ENCODE measurements at places on chromosomes 12 and 14.
A peak's percentile ranks its signal among the peaks of the same experiment; 100 is the strongest.

- peak; percentile 7 for DNase-seq
Measured at GRCh38 chr12:68958322-68958721, 25.4 kb upstream of the CPM start.

DNA sequence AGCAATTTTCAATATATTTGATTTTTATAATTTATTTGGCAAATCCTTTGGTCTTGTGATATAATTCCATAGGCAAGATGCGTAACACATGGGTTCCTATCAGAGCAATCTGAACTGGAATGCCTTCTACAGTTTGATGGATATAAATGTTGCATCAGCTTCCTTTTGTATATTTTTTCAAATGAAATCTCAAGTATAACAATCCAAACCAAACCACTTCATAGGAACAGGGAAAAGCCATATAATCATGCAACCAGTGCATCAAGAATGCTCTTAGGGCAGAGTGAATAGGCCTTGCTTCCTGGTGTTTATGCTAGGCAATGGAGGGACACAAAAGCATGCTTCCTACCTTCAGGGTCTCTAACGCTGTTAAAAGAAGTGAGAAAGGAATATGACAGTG, 34.5 kb downstream of the EFCAB11 start:
- DNase-seq: no peak

DNA sequence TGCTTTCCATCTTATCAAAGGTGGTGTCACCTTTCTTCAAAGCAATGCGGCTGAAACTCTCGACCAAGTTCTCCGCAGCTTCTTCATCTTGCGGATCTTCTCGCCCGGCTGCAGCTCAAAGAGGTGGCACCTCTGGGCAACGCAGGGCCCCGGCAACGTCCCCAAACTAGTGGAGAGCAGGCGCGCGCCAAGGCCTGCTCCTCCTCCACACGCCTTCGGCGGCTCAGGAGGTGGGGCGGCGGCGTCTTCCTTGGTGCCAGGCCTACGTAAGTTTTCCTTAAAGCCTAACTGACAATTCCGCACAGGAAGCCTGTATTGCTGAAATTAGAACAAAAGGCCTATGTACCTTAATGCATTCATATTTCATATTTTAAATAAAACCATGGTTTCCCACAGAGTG, 112.0 kb downstream of the TMX1 start:
- DNase-seq: no peak

- no peak for DNase-seq
Measured at GRCh38 chr12:18054925-18055619, 34.9 kb downstream of the RERGL start.

- DNase-seq: no peak
Measured at GRCh38 chr14:25622763-25623162, 572.8 kb upstream of the STXBP6 start.

DNA sequence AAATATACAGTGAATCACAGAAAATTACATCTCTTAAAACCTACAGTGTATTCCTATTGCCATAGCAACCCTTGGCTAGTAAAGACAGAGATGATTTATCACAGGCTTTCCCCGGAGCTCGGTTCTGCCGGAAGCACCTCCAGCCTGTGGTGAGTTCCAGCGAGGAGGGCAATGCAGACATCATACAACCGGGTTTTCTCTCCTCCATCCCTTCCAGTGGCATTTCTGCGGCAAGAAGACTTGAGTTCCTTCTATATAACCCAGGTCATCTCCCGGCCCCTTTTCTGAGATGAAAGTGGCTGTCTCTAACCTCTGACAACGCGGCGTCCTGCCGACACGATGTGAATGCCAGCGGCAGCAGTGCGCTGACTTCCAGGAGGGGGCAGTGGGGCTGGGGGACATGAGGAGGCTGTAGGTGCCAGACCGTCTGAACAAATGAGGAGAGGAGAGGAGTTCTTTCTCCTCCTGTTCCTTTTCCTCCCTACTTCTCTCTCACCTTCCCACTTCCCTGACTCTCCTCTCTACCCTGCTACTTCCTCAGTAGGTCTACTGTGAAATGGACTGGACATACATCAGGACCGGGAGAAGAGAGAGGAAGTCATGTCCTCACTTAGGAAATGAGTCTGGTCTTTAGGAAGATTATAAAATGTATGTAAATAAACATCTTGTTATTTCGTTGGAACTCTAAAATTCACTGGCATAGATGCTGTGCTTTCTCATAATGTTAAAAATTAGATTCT, 68.6 kb upstream of the MAX start:
- DNase-seq: peak; percentile 22

GRCh38 chr14:70789361-70789760, 20.0 kb downstream of the MAP3K9 start:
- DNase-seq: no peak

GRCh38 chr14:61121355-61121787, 140.3 kb downstream of the SLC38A6 start:
- DNase-seq: no peak

- DNase-seq: no peak
Measured at GRCh38 chr14:75933712-75934296, 48.0 kb downstream of the TGFB3 start.

DNA sequence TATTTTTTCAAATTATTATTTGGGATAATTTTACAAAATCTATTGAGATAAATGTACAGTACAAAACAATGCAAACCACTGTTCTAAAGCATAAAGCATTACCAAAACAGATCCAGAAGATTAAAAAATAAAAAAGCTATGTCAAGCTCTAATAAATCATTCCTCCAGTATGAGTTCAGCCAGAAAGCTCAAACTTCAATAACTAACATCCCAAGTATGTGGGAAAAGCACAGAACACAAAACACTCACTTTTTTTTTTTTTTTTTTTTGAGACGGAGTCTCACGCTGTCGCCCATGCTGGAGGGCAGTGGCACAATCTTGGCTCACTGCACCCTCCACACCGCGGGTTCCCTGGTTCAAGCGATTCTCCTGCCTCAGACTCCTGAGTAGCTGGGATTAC, 11.3 kb downstream of the SAV1 start:
- DNase-seq: no peak

DNA sequence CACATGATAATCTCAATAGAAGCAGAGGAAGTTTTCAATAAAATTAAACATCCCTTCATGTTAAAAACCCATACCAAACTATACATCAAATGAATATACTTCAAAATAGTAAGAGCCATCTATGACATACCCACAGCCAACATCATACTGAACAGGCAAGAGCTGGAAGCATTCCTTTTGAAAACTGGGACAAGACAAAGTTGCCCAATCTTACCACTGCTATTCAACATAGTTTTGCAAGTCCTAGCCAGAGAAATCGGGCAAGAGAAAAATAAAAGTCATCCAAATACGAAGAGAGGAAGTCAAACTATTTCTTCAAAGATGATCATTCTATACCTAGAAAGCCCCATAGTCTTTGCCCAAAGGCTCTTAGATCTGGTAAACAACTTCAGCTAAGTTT, 454.7 kb upstream of the PRICKLE1 start:
- no peak for DNase-seq

GRCh38 chr14:90830931-90831701, 14.9 kb upstream of the TTC7B start:
- no peak for DNase-seq

GRCh38 chr12:100927826-100928225, 133.2 kb downstream of the ANO4 start:
- DNase-seq: no peak

- DNase-seq: no peak
Measured at GRCh38 chr12:50706606-50707005, 57.3 kb upstream of the ATF1 start.

- DNase-seq: no peak
Measured at GRCh38 chr14:36320897-36321381, 502 bp upstream of the MBIP start.

- DNase-seq: no peak
Measured at GRCh38 chr12:12684375-12685106, 11.4 kb downstream of the GPR19 start.

DNA sequence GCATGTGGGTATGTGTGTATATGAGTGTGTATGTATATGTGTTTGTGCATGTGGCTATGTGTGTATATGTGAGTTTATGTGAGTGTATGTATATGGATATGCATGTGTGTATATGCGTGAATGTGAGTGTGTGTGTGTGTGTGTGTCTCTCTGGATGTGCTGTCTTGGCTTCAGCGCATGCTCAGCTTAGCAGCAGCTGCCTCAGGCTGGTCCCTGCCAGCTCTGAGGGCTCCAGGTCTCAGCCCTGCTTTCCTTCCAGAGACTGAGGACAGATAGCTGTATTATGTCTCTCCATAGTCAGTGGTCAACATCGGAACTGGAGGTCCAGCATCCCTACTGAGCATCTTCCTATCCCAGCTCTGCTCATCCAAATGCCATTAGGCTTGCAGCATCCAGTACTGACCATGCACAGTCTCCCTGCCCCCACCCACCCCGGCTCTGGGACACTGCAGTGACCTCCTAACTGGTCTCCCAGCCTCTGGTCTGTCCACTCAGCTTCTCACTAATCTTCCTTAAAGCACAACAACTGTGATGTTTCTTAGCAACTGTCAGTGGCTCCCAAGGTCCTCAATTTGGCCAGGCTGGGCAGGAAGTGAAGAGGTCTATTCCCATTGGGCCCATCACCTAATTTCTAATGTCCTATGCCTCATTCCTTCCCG, 22.8 kb downstream of the FAIM2 start:
- DNase-seq: no peak

- DNase-seq: no peak
Measured at GRCh38 chr14:30559638-30560091, 707 bp downstream of the G2E3 start.

DNA sequence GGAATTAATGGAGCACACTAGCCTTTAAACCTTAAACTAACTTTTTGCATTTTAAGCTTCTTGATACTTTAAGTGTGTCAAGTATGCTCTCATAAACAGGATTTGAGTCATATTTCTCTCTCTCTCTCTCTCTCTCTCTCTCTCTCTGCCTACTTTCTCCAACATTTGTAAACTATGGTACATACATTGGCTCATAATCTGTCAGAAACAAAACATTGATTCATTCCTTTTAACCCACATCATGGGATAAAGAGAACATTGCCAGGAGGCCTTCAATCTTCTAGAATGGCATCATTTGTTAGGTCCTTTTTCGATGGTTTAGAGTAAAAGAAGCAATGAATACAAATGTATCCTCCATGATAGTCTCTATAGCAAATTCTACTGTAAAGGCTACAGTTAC, 81.6 kb upstream of the RERGL start:
- no peak for DNase-seq

DNA sequence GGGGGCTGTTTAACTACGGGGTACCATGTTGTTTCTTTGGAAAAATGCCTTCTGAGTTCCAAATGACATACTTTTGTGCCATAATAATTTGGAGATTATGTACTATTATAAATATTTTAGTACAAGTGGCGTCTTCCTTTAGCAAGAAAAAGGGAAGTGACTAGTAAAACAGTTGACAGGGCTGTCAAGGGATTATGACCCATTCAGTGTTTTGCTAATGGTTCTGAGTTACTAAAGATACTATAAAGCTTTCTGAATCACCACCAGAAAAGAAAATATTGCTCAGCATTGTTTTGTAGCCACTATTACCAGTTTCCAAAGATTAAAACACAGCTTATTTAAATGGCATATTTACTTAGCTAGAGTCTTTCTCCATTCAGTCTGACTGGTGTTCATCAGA, 334.9 kb downstream of the SNAPC1 start:
- DNase-seq: no peak

DNA sequence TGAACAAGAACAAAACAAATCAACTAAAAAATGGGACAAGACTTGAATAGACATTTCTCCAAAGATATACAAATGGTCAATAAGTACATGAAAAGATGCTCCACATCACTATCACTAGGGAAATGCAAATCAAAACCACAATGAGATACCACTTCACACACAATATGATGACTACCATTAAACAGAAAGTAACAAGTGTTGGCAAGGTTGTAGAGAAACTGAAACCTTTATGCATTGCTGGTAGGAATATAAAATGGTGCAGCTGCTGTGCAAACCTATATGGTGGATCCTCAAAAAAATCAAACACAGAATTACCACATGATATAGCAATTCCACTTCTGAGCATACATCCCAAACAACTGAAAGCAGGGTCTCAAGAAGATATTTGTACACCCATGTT, 5.2 kb downstream of the SMAGP start:
- no peak for DNase-seq

GRCh38 chr12:113418213-113418879, 3.8 kb upstream of the SDSL start:
- DNase-seq: no peak

GRCh38 chr12:19688532-19688931, 249.2 kb downstream of the AEBP2 start:
- DNase-seq: no peak

GRCh38 chr14:95498622-95499353, 17.7 kb downstream of the SYNE3 start:
- DNase-seq: no peak

DNA sequence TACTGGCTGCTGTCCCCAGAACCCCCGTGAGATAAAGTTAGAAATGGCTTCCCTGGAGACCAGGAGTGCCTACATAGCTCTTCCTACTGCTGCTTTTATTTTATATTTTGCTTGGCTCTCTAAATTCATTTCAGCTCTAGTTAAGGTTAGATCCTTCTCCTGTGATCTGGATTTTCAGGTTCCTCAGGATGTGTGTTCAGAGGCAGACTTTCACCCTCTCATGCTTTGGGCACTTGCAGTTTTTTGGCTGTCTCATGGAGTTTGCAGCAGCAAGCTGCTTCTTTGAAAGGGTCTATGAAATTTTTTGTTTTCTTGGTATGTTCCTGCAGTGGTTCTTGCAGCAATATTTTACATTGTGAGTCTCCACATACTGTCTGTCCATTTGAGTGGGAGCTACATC, 93.3 kb downstream of the ATP23 start:
- DNase-seq: no peak

GRCh38 chr14:22466491-22466890, 122.5 kb downstream of the DAD1 start:
- DNase-seq: no peak

DNA sequence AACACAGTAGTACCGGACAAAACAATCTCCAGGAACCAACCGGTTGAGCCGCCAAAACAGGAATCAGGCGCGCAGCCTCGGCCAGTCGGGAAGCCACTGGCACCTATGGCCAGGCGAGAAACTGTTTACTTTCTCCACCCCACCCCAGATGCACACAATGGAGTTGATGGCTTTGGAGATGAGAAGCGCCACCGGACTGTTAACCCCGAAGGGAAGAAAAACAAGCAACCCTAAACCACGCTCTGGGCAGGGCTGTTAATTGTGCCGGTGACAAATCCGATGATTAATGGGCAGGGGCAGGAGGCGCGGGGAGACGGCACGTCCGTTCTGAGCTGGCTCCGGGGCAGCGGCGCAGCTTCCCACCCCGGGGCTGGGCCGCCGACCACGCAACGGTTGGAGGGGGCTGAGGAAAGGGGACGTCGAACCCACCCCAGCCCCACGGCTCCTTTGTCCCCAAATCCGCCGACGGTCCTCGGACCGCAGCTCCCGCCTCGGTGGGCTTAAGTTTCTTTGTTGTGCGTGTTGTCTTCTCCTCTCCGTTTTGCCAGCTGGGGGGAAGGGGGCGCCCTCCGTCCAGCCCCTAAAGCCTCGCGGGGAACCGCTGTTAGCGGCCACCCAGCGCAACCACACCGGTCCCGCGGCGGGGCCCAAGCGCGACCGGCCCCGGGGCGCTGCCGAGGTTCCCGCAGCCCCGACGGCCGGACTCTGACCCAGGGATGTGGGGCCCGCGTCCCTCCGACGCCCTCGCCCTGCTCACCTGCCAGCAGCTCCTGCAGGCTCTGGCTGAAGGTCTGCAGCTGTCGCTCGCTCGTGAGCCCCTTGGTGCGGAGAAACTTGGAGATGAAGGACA, 790 bp downstream of the BTG1 start:
- peak; percentile 56 for DNase-seq
